ENCODE measurements at places on chromosomes 4 and X. TPM values are rescaled to one million over a fixed set of nuclear protein-coding genes. Genes with fewer than 3 reads are reported as not detected.

Gene HHIP
- 0.22 TPM for total RNA-seq

Gene FAM47A
- not detected for total RNA-seq

Gene ZCCHC4
- total RNA-seq, result 12.7 TPM

Gene GAGE12F
- total RNA-seq, result not detected

Gene ENPP6
- not detected for total RNA-seq

Gene DMRTC1B
- total RNA-seq, result 6.3 TPM

Gene MAGEB1
- not detected for total RNA-seq

Gene MTNR1A
- 2.6 TPM for total RNA-seq

Gene MBNL3
- 9.7 TPM for total RNA-seq

Gene PLS3
- 98.7 TPM for total RNA-seq

Gene DCAF8L2
- 0.29 TPM for total RNA-seq

Gene KLHL8
- 13.6 TPM for total RNA-seq

Gene SLC25A43
- 4.9 TPM for total RNA-seq

Gene GAGE12E
- total RNA-seq, result not detected

Gene XKRX
- 0.86 TPM for total RNA-seq

Gene FANCB
- 8.0 TPM for total RNA-seq

Gene NIPAL1
- total RNA-seq, result 21.1 TPM

Gene CPZ
- total RNA-seq, result 0.29 TPM

Gene NAA10
- 85.3 TPM for total RNA-seq

Data from progenitor cell of endocrine pancreas (in vitro differentiated cells).